ENCODE measurements at places on chromosomes 1 and 21.
A peak's percentile ranks its signal among the peaks of the same experiment; 100 is the strongest.

GRCh38 chr1:167782946-167783345 lies 61.2 kb downstream of the MPZL1 start:
- DNase-seq: no peak

DNA sequence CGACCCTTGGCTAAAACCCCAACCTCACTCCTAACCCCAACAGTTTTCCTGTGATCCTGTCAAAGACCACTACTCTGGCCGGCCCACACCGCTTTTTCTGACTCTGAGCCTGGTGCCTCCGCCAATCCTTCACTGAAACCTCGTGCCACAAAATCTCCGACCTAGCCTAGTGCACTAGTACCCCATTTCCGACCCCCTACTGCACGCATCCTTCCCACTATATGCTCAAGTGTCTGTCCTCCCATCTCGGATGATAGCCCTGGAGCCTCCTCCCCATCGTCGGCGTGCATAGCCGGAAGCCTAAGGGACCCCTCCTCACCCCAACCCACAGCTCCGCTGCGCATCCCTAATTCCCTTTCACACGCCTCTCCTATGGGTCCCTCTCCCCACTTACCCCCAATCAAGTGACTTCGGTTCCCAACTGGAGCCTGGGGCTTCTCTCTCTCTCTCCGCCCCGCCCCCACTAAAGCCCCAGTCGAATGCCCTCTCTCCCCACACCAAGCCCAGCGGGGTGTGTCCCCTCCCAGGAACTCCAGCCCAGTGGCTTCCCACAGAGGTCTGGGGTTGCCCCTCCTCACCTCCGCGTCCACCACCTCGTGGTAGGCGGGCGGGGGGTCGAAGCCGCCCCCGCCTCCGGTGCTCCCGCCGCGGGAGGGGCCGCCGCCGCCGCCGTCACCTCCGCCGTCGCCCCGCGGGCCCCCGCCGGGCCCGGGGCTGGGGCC lies 791 bp downstream of the USP24 start:
- DNase-seq: peak; percentile 73

DNA sequence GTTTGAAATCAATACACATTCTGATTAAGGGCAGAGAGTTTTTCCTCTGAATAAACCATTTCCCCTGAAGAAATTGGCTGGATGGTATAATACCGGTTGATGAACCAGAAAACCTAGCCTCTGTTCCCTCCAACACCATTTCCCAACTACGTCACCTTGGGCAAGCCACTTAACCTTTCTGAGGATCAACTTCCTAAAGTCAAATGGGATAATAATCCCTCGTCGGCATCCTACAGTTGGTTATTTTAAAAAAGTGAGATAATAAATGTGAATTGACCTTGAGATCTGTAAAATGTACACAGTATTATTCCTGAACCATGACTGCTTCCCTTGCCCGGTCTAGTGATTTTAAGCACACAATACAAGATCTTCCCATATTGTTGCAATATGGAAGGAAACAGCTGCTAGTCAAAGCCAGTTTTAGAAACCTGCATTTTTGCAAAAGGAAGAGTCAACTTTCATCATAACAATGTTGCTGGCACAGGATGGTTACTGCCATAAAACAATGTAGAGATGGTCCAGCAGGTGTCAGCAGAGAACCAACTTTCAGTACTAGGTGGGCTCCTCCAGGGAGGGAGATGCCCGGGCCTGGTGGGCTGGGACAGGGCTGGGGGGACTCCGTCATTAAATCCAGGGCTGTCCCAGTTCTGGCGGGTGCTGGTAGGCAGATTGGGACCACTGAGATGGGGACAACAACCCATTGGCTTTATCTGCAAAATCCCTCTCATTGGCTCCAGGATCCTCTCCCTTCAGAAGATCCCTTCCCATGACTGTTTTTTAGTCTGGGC lies 5.2 kb upstream of the HLX start:
- DNase-seq: peak; percentile 68

GRCh38 chr1:70887936-70888335 lies 159.7 kb downstream of the PTGER3 start:
- DNase-seq: peak; percentile 24

DNA sequence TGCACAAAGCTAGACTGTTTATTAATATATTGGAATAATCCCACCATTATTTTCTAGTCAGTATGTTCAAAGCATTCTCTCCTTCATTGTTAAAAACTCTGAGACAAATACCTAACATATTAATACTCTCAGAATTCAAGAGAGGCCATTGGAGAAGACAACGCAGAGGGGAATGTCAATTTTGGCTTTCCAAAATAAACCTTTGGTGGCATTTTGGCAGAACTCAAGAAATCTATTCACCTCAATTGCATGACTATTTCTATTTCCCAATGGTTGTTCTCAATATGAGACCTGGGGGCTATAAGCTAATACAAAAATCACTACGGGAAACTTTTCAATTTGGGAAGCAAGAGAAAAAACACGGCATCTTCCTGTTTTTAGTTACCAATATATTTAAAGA lies 58.5 kb downstream of the RUSC1 start:
- no peak for DNase-seq

- peak; percentile 28 for DNase-seq
Measured at GRCh38 chr1:147892216-147892615, 10.4 kb upstream of the GJA8 start.

GRCh38 chr1:20928146-20928545 lies 141.0 kb upstream of the HP1BP3 start:
- DNase-seq: peak; percentile 71

DNA sequence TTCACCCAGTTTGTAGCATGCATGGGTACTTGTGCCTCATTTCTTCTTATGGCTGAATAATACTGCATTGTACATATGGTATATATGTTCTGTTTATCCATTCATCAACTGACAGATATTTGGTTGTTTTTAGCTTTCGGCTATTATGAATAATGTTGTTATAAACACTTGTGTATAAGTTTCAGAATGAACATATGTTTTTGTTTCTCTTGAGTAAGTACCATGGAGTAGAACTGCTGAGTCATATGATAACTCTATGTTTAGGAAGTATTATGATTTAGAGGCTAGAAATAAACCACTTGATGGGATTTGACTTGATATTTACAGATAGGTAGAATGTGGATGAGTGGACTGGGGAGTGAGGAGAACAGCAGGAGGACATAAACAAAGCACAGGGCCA lies 48.6 kb downstream of the WNT2B start:
- DNase-seq: peak; percentile 21

- DNase-seq: peak; percentile 87
Measured at GRCh38 chr1:26785611-26786436, 1.9 kb upstream of the PIGV start.

DNA sequence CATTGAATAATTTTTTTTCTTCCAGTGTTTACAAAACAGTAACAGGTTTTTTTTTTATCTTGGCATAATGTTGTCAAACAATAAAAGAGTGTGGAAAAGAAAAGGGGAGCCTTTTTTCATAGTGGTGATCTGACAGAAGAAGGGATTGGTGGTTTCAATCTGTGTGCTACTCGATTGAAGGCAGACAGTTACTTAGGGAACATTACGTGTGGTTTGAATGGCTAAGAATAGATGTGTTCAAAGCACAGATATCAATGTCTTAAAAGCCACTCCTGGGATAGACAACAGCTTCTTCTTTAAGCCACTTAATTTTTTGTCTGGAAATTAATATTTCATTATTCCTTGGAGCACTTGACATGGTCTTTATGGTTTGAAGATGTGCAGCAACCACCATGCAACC lies 558.6 kb upstream of the ADGRL2 start:
- DNase-seq: no peak

DNA sequence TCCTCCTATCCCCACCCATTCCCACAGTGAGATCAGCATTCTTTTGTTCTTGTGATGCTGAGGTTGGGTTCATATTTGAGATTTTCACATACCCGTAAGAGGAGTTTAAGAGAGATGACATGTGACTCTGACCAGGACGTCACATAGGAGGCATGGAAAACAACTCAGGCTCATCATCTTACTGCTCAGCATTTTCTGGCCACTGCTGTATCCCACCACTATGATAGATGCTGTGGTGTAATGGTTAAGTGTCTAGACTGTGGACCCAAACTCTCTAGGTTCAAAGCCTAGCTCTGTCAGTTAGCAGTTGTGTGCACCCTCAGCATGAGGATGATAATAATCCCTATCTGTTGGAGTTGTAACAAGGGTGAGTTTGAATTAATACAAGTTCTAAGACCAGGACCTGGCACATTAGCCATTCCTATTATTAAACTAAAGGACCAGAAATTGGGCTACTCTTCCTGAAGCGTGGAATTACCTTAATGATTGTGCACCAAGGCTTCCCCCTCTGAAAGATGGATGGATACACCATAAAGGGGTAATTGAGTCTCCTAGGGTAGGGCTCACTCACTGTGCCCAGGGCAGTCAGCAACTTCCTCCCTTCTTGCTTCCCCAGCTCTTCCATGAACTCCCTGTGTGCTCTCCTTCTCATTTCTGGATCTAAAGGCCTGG lies 40.9 kb downstream of the LGR6 start:
- peak; percentile 23 for DNase-seq

DNA sequence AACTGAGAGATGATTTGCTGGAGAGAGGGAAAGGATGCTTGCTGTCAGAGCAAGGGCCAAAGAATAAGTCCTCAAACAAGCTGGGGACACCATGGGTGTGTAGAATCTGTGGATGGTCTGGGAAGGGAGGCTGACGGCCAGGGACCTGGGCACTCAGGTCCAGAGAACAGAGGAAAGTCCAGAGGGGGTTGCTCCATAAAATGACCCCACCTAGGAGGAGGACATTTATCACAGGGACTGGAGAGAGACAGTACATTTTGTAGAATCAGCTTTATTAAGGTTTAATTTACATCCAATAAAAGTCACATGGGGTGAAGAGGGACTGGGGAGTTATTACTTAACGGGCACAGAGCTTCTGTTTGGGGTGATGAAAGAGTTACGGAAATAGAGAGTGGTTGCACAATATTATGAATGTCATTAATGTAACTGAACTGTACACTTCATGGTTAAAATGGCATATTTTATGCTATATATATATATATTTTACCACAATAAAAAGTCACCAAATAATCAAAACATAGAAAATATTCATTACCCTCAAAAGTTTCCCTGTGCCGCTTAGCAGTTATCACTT lies 73.0 kb upstream of the ABCD3 start:
- no peak for DNase-seq

DNA sequence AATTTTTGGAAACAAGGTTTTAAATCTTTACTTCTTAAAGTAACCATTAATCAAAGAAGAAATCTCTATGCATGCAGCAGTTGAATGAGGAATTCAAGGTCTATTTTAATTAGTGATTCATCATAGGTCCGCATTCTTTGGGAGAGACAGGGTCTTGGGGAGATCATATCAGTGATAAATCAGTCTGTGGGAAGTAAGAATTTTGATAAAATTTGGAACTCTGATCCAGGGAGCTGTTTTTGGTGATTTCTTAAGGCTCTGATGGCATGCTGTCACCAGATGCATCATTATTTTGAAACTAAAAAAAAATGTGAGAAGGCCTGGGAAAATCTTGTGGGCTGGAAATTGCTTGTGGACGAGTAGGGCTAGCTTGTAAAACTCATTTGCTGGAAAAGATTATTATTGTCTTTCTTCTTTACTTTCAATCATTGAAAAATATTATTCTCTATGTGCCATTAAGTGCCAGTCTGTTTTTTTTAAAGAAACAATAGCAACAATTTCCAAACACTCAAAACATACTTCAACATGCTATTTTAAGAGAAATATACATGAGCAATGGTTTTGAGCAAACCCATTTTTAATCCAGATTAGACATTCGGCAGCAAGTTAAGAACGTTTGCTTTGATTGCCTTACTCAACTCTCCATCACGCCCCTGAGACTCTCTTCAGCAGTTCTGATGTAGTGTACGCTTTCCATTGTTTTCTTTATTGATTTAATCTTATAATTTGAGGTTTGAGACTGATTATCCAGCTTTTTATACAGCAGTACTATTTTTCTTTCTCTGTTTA lies 62.6 kb downstream of the ZBTB18 start:
- no peak for DNase-seq

DNA sequence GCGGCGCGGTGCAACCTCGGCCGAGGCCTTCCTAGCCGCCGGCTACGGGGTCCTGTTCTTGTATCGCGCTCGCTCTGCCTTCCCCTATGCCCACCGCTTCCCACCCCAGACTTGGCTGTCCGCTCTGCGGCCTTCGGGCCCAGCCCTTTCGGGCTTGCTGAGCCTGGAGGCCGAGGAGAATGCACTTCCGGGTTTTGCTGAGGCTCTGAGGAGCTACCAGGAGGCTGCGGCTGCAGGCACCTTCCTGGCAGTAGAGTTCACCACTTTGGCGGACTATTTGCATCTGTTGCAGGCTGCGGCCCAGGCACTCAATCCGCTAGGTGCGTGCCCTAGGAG lies 379 bp downstream of the PPCS start:
- DNase-seq: peak; percentile 77

DNA sequence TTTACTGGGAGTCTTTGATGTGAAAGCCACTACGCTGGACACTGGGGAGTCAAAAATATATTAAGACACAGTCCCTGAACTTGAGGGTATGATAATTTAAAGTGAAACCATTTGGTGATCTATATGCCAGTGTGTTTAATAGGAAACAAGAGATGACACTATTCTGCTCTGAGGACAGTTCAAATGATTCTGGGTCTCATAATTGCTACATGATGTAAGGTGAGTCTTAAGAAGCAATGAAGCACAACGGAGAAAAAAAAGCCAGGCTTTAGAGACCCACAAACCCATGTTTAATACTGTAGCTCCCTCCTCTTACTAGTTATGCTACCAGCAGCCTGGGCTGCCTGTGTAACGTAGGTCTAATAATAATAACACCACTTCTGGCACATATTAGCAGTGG lies 14.2 kb upstream of the LRRC8D start:
- no peak for DNase-seq

GRCh38 chr1:79568411-79568810 lies 561.9 kb upstream of the ADGRL4 start:
- no peak for DNase-seq

GRCh38 chr1:16984717-16985116 lies 4.3 kb upstream of the MFAP2 start:
- DNase-seq: no peak
